ENCODE measurements at places on chromosomes 3 and 15.
A peak's percentile ranks its signal among the peaks of the same experiment; 100 is the strongest.

DNA sequence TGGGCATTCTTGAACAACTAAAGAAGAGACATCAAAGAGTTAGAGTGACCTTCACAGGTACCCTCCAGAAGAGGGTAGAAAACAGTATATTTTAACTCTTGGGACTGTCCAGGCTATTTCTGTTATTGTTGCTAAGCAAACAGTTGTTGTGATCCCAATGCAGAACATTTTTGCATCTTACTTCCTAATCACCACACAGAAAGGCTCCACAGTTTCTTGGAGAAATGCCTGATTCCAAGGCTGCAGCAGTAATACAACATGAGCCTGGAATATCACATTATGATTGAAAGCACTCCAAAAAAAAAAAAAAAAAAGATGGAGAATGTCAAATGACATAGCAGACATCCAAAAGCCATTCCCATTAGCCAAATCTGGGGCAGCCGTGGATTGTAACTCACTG is 195.6 kb downstream of the CTNNB1 start:
- no peak for DNase-seq

DNA sequence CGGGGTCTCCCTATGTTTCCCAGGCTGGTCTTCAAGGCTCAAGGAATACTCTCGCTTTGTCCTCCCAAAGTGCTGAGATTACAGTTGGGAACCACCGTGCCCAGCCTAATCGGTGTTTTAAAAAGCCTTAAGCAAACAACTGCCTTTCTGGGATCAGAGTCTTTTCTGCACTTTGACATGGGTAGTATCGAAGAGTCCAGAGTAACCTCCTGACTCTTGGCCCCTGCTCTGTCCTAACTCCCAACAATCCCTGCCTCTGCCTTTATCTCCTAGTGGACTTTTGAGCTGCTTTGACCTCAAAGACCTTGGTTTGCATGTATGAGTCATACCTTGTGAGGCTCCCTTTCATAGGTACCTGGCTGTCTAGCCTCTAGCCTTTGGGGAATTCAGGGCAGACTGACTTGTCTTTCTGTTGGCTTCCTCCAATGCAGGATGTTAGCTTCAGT is 21.0 kb upstream of the HACD2 start:
- no peak for DNase-seq

DNA sequence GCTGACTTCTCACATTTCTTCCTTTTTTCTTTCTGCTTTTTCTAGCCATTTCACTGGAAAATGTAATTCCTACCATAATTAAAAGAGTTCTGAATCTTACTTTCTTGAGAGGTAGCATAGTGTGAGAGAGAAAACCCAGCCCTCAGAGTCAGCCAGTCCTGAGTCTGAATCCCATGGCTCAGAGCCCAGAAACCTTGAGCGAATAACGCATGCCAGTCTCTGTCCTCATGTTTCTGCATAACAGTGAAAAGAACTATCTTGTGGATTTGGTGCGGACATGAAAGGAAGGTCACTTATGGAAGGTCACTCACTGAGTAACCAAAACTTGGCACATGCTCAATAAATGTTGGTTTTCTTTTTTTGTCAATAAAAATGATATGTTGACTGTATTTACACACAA is 29.3 kb upstream of the SLCO3A1 start:
- DNase-seq, result no peak

- DNase-seq, result no peak
Observed at GRCh38 chr15:39357480-39358268, 223.2 kb upstream of the THBS1 start.

DNA sequence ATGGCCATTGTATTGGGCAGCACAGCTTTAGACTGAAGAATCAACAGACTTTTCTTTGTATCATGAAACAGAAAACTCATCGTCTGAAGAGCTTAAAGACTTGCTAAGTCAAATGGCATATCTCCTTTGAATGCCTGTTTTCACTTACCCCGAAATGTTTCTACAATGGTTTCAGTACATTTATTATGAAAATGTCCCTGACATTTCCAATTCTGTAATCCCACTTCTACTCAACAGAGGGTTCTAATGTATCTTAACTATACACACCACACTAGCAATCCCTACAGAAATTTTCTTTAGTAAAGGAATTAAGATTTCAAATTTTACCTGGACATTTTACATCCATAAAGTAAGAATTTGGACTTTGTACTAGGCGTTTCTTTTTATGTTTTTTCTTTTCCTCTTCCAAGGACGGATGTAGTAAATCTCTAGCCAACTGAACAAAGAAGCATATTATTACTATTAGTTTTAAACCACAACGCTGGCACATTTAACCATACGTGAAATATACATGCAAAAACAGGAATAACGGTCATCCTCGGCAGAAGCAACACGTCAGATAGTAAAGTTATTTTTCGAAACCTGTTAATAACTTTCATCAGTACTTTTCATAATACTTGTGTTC is 1.1 kb downstream of the RPS27L start:
- no peak for DNase-seq

DNA sequence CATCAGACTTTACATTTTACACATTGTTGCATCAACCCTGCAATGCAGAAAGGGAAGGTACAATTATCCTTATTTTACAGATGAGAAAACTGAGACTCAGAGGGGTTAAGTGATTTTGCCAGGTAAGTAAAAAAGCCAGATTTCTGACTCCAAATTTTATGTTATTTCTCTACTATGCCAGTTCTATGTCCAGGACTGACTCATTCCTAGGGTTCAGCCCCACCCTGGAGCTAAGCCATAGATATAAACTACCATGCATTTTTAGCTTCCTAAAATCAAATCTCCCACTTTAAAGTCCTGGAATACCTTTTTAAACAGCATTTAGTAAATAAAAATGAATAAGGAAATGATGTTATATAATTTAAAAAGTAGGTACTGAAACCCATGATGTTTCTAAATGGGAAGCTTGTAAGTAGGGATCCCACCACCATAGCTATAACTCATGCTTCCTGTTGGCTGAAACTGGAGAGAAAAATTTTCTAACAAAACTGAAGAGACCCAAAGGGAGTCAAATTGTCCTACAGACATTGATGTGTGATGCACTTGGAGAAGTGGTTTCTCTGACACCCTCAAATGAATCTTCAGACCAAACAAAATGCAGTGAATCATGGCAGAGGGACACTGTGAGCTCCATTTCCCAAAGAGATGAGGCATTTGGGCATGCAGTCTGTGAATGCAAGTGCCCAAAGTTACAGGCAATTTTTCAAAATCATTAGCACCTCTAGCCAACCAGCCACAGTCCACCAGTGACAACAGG is 301.7 kb upstream of the UMPS start:
- no peak for DNase-seq

DNA sequence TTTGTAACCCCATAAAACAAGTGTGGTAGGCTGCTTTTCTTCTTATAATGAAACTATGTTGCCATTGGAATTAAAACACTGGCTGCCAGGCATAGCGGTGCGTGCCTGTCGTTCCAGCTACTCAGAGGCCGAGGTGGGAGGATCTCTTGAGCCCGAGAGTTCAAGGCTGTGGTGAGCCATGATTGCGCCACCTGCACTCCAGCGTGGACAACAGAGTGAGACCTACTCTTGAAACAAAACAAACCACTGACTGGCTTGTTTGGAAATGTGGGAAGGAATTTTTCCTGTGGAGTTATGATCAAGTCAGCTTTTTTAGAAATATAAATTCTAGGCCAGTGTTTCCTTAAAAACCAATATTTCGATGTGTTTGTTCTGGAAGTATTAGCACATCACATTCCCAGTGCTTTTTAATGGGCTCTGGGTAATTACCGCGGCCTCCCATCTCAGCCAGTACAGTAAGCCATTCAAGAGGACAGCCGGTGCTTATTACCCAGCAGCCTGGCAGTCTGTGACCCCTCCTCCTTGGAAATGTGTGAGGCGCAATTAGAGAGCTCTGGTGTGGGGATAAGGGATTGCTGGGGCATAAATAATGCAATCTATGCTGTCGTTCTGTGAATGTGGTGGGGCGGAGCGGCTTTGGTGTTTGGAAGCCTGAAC is 58.3 kb upstream of the TRAK1 start:
- no peak for DNase-seq

- no peak for DNase-seq
Observed at GRCh38 chr15:71275566-71276335, 160.5 kb downstream of the THSD4 start.

DNA sequence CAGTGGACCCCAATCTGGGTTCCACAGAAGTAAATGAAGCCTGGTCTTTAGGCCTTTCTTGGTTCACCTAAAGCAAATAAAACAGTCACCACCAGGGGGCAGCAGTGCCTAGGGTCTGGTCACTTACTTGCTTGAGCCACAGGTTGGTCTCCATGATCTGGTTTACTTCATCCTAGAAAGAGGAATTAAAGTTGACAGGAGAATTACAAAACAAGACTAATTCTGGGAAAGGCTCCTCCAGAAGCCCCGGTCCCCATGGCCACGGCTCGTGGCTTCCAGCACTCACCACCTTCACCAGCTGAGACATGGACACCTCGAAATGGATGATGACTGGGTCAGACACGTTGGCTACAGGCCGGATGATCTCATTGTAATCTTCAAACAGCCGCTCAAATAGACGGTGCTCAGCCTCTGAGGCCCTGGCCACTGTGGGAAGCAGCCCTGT is 2.3 kb downstream of the CHRNA3 start:
- peak; percentile 71 for DNase-seq

DNA sequence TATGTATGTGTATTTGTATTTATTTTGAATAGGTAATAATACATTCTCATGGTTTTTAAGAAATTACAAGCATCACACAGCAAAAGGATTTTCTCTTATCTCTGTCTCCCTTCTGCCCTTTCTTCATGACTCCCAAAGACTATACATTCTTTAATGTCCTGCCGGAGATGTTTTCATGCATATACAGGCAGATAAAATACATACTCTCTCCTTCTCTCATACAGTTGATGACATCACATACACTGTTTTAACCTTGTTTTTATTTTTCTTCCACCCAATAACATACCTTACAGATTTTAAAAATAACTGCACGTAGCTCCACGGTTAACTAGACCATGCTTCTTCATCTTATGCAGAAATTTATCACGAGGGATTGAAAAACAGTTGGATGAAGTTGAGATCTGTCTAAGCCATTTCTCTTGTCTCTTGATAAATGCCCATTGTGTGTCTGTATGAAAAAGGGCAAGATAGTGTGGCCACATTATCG is 249.8 kb downstream of the EDEM1 start:
- no peak for DNase-seq

- no peak for DNase-seq
Observed at GRCh38 chr3:67531181-67532101, 123.0 kb downstream of the SUCLG2 start.

DNA sequence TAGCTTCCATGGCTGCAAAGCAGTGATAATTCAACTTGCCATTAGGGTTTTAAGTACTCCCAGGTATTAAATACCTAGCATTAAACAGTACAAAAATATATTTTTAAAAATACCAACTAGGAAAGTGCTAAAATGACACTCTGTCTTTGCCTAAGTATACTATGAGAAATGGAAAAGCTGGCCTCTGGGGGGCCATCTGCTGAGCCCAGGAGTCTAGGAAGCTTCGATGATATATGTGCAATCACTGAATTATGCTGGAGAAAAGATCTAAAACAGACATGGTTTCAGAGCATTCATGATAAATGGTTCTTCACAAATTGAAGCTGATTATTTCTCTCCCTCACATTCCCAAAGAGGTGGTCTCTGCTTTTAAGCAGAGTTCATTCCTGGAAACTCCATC is 191.8 kb downstream of the OPA1 start:
- DNase-seq, result no peak

DNA sequence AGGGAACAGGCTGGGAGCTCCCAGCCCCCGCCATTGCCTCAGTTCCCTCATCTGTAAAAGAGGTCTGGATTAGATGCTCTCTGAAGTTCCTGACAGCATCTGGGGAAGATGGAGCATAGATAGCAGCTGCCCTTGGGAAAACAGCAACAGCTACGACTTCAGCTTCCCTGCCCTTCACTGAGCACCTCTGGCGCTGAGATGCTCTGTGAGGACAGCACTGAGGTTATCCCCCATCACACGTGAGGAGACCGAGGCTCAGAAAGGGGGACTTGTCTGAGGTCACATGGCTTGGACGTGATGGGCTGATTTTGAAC is 11.1 kb upstream of the RPL29 start:
- DNase-seq, result no peak

- no peak for DNase-seq
Observed at GRCh38 chr3:142278451-142278850, 53.1 kb upstream of the GK5 start.

DNA sequence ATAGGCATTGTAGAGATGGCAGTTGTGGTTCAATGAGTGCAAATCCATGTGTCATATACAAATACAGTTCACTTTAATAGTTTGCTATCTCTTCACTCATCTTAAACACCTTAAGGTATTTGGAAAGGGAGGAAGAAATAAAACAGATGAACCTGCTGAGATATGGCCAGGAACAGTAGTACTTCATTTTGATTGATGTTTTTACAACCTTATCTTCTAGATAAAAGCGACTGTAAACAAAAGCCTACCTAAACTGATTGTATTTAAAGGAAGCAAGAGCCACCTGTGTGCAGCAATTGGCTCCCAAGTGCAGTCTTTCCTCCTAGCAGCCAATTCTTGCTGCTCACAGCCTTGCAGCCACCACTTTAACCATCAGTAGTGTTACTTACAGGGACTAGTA is 217.7 kb downstream of the CDIN1 start:
- DNase-seq, result no peak

- DNase-seq, result no peak
Observed at GRCh38 chr15:29612096-29612495, 210.2 kb downstream of the TJP1 start.

DNA sequence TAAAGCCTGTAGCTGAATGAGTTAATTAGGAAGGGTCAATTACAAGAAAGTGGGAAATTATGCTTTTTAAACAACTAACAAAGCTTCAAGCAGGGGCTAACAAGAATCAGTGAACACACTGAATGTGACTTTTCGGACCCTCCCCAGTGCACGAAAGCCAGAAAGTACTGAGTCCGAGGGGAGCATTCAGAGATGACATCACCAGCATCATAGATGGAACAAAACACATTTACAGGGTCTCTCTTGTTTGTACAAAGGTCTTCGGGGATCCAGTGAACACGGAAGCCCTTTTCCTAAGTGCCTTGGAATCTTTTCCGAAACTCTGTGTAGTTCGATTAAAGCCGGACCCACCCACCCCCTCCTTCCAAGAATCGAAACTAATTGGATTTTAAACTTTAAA is 829 bp downstream of the DCP1A start:
- DNase-seq, result no peak

DNA sequence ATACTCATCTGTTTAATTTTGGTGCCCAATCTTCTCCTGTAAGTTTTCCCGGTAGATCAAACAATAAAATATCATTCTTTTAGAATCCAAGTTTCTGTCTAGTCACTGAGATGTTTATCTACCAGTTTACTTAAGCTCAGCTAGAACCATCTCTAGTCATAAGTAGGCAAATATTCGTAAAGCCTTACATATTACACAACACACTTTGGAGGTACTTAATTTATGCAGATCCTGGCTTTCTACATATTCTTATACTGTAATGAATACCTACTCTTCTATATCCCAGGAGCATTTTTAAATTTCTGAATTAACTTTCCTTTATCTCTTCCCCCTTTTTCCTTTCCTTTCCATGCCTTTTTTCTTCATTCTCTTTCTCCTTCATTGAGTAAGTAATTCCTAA is 185.9 kb upstream of the ZBTB20 start:
- no peak for DNase-seq

Data from NK-92 treated with Interleukin-12 subunit alpha and Interleukin-12 subunit beta, amount 100 ng/mL, for 24 hours (cell line).